ENCODE measurements at places on chromosomes 5 and 9. TPM values are rescaled to one million over a fixed set of nuclear protein-coding genes. Genes with fewer than 3 reads are reported as not detected.

SPATA31C1 gene
- not detected for total RNA-seq

ADGRV1 gene
- 3.5 TPM for total RNA-seq

HTR4 gene
- not detected for total RNA-seq

IPO11 gene
- 43.4 TPM for total RNA-seq

POLR3G gene
- 16.6 TPM for total RNA-seq

ELOVL7 gene
- total RNA-seq = 42.7 TPM

APBA1 gene
- 6.7 TPM for total RNA-seq

TMEM141 gene
- 64.1 TPM for total RNA-seq

CEL gene
- 2.6 TPM for total RNA-seq

ZBTB34 gene
- 6.7 TPM for total RNA-seq

ZFP2 gene
- 0.33 TPM for total RNA-seq

ARSB gene
- 14.1 TPM for total RNA-seq

CCDC192 gene
- total RNA-seq = 2.5 TPM

SOWAHA gene
- 0.88 TPM for total RNA-seq

PAPPA gene
- not detected for total RNA-seq

IL11RA gene
- total RNA-seq = 6.8 TPM

NEURL1B gene
- total RNA-seq = 2.8 TPM
